Progenitor cell of endocrine pancreas (in vitro differentiated cells): ENCODE measurements at places on chromosomes 7 and 10. TPM values are rescaled to one million over a fixed set of nuclear protein-coding genes. Genes with fewer than 3 reads are reported as not detected.

GRCh38 chr10:51203359-51203758 lies 129.1 kb downstream of the PRKG1 start:
- DNase-seq = no peak

DNA sequence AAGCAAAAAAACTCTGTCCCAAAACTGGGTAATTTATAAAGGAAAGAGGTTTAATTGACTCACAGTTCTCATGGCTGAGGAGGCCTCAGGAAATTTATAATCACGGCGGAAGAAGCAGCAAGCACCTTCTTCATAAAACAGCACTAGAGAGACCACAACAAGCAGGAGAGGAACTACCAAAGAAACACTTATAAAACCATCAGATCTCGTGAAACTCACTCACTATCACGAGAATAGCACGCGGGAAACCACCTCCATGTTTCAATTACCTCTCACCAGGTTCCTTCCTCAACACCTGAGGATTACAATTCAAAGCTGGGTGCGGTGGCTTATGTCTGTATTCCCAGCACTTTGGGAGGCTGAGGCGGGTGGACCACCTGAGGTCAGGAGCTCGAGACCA lies 48.5 kb downstream of the PDIA4 start:
- DNase-seq = no peak

TMEM106B gene
- total RNA-seq = 39.3 and 44.7 TPM in 2 replicates

VPS37D gene
- 15.0 and 15.6 TPM in 2 replicates for total RNA-seq

DNA sequence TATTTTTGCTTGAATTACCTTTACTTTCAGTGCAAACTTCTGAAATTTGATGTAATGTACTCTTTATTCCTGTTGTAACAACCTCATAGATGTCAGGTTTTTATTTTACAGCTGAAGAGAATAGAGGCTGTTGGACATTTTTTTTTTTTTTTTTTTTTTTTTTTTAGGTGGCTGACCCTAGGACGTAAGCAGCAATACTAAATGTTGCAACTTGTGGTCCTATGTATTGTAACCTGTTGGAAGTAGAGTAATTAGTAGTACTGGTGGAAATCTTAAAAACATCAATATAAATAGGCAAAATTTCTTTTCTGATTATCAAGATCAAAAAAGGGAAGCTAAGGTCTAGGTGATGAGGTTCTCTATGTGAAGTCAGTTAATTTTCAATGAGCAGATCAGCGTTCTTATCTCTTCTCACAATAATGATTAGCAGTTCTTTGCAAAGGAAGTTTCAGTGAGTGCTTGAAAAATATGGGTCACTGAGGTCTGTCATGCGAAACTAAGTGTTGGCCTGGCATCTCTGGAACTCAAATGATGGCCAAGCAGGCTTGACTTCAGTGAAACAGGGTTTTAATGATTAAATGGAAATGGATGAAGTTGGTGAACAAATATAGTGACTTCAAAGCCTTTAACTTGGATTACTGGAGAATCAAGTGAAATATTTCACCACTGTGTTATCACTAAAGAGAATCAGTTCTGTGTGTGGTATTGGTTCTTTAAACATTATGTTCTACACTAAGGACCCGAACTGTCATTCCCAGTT lies 42.7 kb downstream of the BICC1 start:
- no peak for DNase-seq

C10orf62 gene
- 0.91 and 0.96 TPM in 2 replicates for total RNA-seq

- no peak for DNase-seq
Observed at GRCh38 chr7:70571961-70572360, 560.0 kb upstream of the GALNT17 start.

DNA sequence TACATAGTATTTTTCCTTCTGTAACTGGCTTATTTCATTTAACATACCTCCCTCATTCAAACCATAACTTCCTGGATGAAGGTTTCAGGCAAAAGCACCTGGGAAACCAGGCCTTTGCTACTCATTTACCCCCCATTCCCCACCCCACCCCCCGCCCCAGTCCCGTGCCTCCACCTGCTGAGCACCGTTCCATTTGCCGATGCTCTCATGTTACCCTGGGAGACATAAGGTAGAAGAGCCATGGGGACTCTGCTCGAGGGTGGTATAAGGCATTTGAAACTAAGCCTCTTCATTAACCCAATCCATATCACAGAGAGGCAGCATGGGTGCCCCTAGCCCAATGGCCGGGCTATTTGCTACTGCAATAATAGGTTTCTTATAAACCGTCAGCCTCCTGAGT lies 22.2 kb upstream of the MCM10 start:
- no peak for DNase-seq
